ENCODE measurements at places on chromosomes 4 and X.

GRCh38 chr4:57445686-57446085 lies 335.5 kb upstream of the IGFBP7 start:
- no peak for ATAC-seq

GRCh38 chr4:174815282-174815681 lies 13.8 kb downstream of the GLRA3 start:
- ATAC-seq = no peak

- no peak for ATAC-seq
These were observed 24.7 kb downstream of the EIF2S3 start for GRCh38 chrX:24079411-24079810.

DNA sequence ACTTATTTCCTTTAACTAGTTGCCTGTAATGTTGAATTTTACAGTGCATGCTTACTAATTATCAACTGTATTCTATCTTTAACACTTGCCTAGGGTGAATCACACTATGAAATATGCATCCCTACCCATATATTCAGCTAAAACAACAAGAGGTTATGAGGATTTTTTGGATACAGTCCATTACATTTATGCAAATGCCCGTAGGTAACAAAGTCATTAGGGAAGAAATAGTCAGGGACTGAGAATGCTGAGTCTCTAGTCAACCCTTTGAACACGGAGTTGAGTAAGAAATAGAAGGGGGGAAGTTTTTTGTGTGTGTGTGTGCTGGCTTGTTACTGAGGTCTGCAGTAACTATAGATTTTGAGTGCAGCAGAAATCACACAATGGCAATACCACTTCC lies 26.1 kb upstream of the CBLL2 start:
- peak; percentile 70 for ATAC-seq

DNA sequence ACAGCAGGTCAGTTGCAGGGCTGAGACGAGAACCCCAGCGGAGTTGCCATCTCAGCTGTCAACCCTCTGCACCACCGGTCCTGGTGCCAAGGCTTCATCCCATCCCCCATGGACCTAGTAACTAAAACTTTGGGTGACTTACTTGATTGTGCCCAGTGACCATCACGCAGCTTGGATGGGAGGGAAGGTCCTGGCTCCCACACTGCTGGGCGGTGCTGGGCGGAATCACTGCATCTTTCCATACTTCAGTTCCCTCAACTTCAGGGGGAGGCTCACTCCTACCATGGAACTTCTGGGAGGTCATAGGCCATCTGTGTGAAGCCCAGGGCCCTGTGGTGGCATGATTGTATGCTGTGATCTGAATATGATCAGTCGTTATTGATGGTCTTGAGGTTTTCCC lies 26.2 kb upstream of the JAKMIP1 start:
- ATAC-seq = no peak

GRCh38 chr4:162056990-162057389 lies 106.8 kb downstream of the FSTL5 start:
- ATAC-seq = no peak

DNA sequence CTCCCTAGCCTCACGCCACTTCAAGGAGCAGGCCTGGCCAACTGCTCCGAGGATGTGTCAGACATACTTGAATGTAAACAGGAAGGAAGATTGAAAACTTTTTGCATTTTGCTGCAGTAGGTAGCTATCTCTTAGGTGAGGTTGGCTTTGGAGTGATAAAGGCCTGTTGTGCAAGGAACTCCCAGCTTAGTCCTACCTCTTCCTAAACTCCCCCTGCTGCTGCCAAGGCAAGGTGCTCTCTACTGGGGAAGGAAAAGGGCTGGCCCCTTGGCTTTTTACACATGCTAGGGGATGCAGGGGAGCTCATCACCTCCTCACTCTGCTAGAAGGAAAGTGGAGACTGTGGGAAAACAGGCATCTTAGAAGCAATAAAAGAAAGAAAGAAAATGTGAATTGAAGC lies 10.7 kb upstream of the BRS3 start:
- no peak for ATAC-seq

GRCh38 chr4:164648151-164648848 lies 105.6 kb upstream of the SMIM31 start:
- ATAC-seq = peak; percentile 97

DNA sequence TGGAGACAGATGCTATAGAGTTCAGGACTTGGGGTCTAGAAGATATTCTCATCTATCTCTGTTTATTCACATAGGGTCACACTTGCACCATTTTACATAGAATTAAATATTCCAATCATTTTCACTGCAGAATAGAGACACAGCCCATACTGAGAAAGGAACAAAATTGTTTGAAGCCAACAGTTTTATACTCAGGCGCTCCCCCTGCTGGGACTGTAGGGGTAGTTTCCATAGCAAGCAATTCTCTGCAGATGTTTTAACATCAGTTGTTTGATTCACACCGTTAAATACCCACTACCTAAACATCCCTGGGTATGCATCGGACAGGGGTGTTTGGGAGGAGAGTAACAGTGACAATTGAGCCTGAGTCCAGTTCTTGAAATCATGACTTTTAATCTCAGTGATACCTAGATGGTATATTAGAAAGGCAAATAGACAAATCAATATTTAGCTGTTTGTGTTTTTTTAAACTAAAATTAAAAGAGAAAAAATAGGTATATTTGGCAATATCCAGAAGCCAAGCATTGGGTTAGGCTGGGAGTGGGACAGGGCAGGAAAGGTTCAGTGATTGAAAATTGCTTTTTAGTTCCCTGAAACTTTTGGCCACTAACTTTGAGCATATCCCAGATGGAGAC lies 33.8 kb downstream of the LONRF3 start:
- no peak for ATAC-seq
